ENCODE measurements at places on chromosomes 6 and 20.

DNA sequence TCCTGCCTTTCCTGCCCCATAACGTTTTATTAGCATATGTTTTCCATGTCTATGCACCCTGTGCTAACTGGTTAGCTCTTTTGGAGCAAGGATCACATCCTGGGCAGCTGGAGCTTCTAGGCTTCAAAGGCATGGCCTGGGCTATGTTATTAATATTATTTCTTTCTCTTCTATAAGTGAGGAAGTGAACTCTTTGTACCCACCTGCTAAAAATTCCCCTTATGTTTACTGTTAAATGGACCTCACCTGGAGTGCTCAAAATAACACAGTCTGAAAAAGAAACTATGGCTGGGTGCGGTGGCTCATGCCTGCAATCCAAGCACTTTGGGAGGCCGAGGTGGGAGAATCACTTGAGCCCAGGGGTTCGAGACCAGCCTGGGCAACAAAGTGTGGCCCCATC lies 97.8 kb downstream of the TNFAIP3 start:
- no peaks in the 10 kb centered on the region for H3K27me3 ChIP-seq
- peaks cover 6% of the 10 kb centered on the region for H3K36me3 ChIP-seq
- peaks cover 25% of the 10 kb centered on the region for H3K4me1 ChIP-seq

DNA sequence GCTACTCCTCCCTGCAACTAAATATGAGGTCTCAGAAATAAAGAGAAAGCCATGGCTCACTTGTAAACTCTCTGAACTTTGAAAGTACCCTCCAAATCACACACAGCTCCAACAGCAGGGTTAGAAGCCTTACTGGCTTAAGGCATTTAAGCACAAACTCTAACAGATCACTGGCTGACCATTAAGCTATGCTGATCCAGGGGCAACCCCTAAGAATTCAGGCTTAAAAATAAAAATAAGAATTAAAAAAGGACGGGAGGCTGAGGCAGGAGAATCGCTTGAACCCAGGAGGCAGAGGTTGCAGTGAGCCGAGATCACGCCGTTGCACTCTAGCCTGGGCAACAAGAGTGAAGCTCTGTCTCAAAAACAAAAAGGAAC lies 21.8 kb downstream of the HLA-E start:
- H3K27ac ChIP-seq: peak overlapping the region; percentile 62
- no peak for DNase-seq
- H3K36me3 ChIP-seq: peaks cover 6% of the 10 kb centered on the region
- H3K27me3 ChIP-seq: no peaks in the 10 kb centered on the region

DNA sequence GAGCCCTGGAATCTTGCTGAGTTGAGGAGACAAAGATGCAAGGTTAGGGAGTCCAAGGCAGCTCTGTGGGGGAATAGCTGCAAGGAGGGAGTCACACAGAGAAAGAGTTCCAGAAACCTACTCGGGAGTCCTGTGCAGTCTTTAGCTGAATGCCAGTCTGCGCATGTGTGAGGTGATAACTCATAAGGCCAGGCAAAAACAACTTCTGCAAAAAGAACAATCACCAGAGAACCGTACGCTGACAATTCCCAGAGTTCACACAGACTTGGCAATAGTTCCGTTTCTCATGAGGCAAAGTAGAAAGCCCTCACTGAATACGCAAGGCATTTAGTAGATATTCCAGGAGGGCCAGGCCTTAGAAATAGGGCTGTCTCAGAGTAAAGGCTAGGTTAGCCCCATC lies 135.2 kb upstream of the TAB2 start:
- H3K4me1 ChIP-seq: peaks cover 9% of the 10 kb centered on the region
- DNase-seq: no peak
- no peak overlapping the region for H3K4me3 ChIP-seq
- H3K36me3 ChIP-seq: peaks cover 48% of the 10 kb centered on the region
- H3K27ac ChIP-seq: no peak overlapping the region
- H3K27me3 ChIP-seq: no peaks in the 10 kb centered on the region

DNA sequence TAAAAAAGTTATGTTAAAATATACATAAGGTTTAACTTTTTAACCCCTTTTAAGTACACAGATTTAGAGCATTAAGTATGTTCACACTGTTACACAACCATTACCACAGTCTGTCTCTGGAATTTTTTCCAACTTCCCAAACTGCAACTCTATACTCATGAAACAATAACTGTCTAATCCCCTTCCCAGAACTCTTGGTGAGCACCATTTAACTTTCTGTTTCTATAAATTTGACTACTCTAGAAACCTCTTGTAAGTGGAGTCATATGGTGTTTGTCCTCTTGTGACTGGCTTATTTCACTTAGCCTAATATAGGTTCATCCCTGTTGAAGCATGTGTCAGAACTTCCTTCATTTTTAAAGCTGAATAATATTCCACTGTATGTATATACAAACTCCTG lies 98.1 kb downstream of the MAP3K7 start:
- H3K4me3 ChIP-seq: no peak overlapping the region
- DNase-seq: no peak
- H3K27me3 ChIP-seq: peaks cover 24% of the 10 kb centered on the region
- H3K4me1 ChIP-seq: peaks cover 9% of the 10 kb centered on the region

DNA sequence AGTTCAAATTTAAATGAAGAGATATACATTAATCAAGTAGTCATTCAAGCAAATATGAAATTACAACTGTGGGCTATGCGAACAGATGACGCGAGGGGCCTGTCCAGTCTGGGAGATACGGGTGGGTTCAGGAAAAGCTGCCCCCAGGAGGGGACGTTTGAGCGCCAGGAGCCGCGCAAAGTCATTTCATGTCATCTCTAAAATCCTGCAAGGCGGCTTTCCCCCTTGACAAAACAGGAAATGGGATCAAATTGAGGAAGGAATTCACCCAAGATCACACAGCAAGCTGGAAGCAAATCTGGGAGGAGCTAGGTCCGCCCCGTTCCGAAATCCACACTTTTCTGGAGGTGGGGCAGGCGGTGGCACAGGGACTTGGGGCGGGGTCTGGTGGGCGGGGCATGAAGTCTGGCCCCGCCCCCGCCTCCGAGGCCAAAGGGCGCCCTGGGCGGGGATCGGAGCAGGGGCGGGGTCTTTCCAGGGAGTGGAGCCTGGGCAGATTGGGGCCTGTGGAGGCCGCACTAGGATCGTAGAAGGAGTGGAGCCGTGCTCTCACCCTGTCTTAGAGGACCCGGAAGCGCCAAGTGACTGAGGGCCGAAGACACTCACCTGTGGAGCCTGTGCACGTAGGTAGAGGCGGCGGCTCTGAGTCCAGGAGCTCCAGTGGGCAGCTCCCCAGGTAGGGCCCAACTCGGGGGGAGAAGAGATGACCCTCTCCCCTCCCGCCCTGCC lies at the start of gene LPIN3:
Gene LPIN3 (plus strand): TSS at position 495 of the 729 bp plus-strand sequence. CDS start 4,983 bp downstream, outside the sequence.
- no peaks in the 10 kb centered on the region for H3K36me3 ChIP-seq
- H3K27me3 ChIP-seq: peaks cover 28% of the 10 kb centered on the region

- no peak overlapping the region for H3K4me3 ChIP-seq
- H3K4me1 ChIP-seq: no peaks in the 10 kb centered on the region
- no peaks in the 10 kb centered on the region for H3K36me3 ChIP-seq
- no peak overlapping the region for H3K27ac ChIP-seq
These were observed 35.0 kb upstream of the NELFCD start for GRCh38 chr20:58945965-58946631.

DNA sequence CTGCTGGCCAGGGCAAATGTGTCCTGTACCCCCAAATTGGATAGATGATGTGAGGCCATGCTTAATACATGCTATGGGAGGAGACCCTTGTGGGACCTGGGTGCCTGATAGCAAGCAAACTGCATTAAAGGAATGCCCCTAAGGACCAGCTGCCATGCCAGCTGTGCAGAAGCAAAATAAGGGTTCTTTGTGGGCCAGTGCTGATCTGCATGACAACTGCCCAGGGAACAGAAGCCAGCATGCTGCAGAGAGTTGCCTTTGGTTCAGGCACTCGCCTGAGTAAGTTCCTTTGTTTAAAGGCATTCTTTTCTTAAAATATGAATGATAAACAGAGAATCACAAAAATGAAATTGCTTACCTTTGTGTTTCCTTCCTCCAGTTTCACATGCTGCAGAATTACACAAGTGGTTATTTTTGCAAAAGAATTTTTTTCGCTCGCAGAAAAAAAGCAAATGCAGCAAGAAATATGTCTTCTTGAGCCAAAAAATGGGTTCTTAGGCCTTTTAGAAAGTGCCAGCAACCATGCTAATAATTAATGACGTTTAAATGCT lies 6.9 kb upstream of the SYNDIG1 start:
- H3K4me1 ChIP-seq: no peaks in the 10 kb centered on the region
- DNase-seq: no peak
- H3K4me3 ChIP-seq: no peak overlapping the region
- no peaks in the 10 kb centered on the region for H3K36me3 ChIP-seq
- no peak overlapping the region for H3K27ac ChIP-seq

DNA sequence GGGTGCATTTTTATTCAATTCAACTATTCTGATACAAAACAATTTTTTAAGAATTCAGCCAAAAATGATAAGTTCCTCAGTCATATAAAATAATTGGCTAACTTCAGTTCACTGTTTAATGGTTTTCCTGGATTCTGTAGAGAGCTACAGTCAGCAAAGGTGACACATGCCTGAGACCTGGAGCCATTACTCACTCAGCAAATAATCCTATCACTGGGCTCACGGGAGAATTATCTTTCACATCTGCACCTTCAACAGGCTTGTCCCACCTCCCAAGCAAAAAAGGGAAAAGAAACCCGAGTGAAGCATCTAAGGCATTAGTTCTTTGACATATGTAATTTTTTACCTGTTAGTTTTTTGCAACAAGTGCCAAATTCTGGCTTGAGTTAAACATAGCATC lies 34.9 kb upstream of the FOXA2 start:
- H3K27me3 ChIP-seq: no peaks in the 10 kb centered on the region
- no peak overlapping the region for H3K4me3 ChIP-seq
- no peak for DNase-seq
- no peaks in the 10 kb centered on the region for H3K36me3 ChIP-seq
- H3K27ac ChIP-seq: no peak overlapping the region
- no peaks in the 10 kb centered on the region for H3K4me1 ChIP-seq

DNA sequence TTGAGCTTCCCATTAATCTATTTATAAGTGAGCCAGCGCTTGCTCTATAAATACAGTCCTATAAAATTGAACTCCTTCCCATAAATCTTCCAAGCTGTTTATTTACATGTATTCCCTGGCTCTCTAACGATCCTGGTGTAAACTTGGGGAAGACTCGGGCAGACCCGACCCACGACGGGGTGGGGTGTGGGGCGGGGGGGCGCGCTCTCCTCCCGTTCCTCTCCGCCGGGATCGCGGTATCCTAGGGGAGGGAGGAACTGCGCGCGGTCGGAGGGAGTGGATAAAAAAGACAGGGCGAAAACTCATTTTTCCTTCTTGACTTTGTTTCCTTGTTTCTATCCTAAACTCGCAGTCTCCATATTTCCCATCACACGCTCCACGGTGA lies 31.1 kb downstream of the TFAP2B start:
- H3K4me1 ChIP-seq: no peaks in the 10 kb centered on the region
- H3K27ac ChIP-seq: no peak overlapping the region
- DNase-seq: no peak
- H3K4me3 ChIP-seq: no peak overlapping the region
- no peaks in the 10 kb centered on the region for H3K36me3 ChIP-seq

- no peaks in the 10 kb centered on the region for H3K36me3 ChIP-seq
- H3K4me1 ChIP-seq: no peaks in the 10 kb centered on the region
- no peak overlapping the region for H3K27ac ChIP-seq
- DNase-seq: no peak
- H3K4me3 ChIP-seq: no peak overlapping the region
- H3K27me3 ChIP-seq: peaks cover 11% of the 10 kb centered on the region
These were observed 117.4 kb upstream of the PROKR2 start for GRCh38 chr20:5434116-5434515.

DNA sequence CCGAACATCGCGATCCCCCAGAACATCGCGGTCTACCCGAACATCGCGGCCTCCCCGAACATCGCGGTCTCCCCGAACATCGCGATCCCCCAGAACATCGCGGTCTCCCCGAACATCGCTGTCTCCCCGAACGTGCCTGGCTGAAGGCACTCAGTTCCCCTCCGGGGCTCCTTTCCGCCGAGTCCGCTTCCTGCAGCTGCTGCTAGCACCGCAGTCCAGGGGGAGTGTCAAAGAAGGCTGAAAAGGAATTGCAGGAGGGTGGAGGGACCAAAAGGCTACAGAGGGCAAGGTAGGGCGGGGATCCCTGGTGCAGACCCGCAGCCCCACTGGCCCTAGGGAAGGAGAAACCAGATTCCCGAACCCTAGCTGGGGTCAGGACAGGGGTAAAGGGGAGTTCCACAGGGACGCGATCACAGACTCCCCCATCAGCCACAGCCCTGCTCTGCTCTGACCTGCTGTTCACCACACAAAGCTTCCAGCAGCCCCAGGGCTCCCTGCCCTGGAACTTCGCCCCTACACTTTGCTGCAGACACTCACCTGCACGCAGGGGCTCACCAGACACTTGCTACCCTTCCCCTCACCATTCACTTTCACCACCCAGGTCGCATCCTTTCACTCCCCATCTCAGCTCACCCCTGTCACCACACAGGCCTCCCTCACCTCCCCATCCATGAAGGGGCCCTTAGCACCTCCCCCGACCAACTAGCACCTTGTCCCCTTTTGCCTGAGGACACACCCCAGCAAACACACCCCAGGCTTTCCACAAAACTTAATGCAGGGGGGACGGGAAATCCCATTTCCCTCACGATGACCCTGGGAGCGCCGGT lies 1.7 kb downstream of the ULBP1 start:
- DNase-seq: peak; percentile 41
- H3K27me3 ChIP-seq: peaks cover 99% of the 10 kb centered on the region
- peaks cover 30% of the 10 kb centered on the region for H3K4me1 ChIP-seq
- H3K36me3 ChIP-seq: no peaks in the 10 kb centered on the region
- peak overlapping the region; percentile 72 for H3K4me3 ChIP-seq
- no peak overlapping the region for H3K27ac ChIP-seq

- H3K27me3 ChIP-seq: no peaks in the 10 kb centered on the region
- H3K4me1 ChIP-seq: no peaks in the 10 kb centered on the region
- no peaks in the 10 kb centered on the region for H3K36me3 ChIP-seq
- no peak overlapping the region for H3K4me3 ChIP-seq
These were observed 117.7 kb upstream of the GJE1 start for GRCh38 chr6:142015011-142015410.

DNA sequence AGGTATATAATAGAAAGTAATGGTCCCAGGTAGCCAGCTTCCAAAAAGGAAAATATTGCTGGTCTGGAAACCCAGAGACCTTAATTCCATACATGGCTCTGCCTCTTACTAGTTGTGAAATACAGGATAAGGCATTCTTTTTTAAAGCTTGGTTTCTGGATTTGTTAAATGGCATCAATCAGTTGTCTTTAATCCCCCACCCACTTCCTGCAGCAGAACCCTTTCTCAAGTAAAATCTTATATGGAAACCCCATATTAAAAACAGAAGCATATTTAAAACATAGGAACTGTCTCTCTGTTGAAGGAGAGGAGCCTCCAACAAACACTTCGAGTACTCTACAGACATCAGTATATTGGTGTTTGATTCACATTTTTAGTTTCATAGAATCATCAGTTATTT lies 6.2 kb upstream of the LCA5 start:
- DNase-seq: no peak
- H3K27ac ChIP-seq: no peak overlapping the region
- H3K27me3 ChIP-seq: peaks cover 3% of the 10 kb centered on the region
- no peaks in the 10 kb centered on the region for H3K36me3 ChIP-seq
- H3K4me3 ChIP-seq: no peak overlapping the region

GRCh38 chr6:33610779-33611732 lies 10.1 kb upstream of the ITPR3 start:
- peaks cover 53% of the 10 kb centered on the region for H3K27me3 ChIP-seq
- H3K27ac ChIP-seq: no peak overlapping the region
- peaks cover 12% of the 10 kb centered on the region for H3K4me1 ChIP-seq
- DNase-seq: no peak

GRCh38 chr6:3026791-3027626 lies 27.3 kb downstream of the NQO2 start:
- peaks cover 9% of the 10 kb centered on the region for H3K27me3 ChIP-seq
- H3K4me1 ChIP-seq: peaks cover 68% of the 10 kb centered on the region
- peak; percentile 66 for DNase-seq

- peaks cover 30% of the 10 kb centered on the region for H3K27me3 ChIP-seq
- H3K27ac ChIP-seq: no peak overlapping the region
- H3K4me3 ChIP-seq: no peak overlapping the region
- DNase-seq: no peak
These were observed 83.0 kb upstream of the FAM184A start for GRCh38 chr6:119161438-119161837.
